ENCODE measurements at places on chromosomes 16 and 17. TPM values are rescaled to one million over a fixed set of nuclear protein-coding genes. Genes with fewer than 3 reads are reported as not detected.

The CACNB1 gene
- total RNA-seq, result 2.5 TPM

DNA sequence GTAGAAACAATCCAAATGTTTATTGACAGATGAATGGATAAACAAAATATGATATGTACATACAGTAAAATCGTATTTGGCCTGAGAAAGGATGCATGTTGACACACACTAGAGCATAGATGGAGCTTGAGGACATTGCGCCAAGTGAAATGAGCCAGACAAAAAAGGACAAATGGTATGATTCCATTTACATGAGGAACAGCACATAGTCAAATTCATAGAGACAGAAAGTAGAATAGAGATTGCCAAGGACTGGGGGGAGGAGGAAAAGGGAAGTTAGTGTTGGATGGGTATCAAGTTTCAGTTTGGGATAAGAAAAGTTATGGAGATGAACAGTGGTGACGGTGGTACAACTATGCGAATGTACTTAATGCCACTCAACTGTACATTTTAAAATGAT is 47.9 kb downstream of the COPRS start:
- no peaks in the 10 kb centered on the region for H3K36me3 ChIP-seq
- H3K27ac ChIP-seq, result no peak overlapping the region
- no peaks in the 10 kb centered on the region for H3K4me1 ChIP-seq
- peak; percentile 41 for DNase-seq
- no peaks in the 10 kb centered on the region for H3K27me3 ChIP-seq
- H3K4me3 ChIP-seq, result no peak overlapping the region

The OR4D1 gene
- total RNA-seq, result not detected

DNA sequence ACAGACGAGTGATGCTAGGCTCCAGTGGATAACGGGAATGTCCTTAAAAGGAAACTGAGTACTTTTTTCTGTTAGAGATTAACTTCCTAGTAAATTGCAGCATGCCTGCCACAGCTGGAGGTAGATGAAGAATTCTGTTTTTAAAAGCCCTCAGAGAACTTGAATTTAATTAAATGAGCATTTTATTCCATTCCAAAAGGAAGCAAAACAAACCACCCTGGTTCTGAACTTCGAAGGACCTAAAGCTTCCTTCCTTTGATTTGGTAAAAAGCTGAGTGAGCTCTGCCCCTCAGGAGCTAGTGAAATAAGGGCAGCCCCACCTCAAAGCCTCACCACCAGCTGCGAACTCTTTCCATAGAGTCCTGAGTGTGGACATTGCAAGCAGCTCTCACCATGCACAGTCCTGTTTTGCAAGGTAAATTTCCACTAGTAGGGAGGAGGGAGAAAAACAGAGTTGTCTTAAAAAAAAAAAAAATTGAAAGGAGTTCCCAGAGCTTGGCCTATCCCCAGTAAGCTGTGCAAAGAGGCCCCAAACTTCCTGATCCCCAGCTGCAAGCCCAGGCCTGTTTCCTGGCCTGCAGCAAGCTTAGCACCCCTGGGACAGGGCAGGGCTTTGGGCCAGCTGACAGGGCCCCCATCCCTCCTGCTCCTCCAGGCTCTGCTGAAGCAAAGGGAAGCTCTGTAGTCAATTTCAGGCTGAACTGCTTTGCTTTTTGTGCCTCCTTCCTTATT is 11.2 kb downstream of the CHD9NB start:
- no peak overlapping the region for H3K4me3 ChIP-seq
- DNase-seq, result peak; percentile 5
- H3K36me3 ChIP-seq, result peaks cover 3% of the 10 kb centered on the region
- H3K27ac ChIP-seq, result peak overlapping the region; percentile 17

DNA sequence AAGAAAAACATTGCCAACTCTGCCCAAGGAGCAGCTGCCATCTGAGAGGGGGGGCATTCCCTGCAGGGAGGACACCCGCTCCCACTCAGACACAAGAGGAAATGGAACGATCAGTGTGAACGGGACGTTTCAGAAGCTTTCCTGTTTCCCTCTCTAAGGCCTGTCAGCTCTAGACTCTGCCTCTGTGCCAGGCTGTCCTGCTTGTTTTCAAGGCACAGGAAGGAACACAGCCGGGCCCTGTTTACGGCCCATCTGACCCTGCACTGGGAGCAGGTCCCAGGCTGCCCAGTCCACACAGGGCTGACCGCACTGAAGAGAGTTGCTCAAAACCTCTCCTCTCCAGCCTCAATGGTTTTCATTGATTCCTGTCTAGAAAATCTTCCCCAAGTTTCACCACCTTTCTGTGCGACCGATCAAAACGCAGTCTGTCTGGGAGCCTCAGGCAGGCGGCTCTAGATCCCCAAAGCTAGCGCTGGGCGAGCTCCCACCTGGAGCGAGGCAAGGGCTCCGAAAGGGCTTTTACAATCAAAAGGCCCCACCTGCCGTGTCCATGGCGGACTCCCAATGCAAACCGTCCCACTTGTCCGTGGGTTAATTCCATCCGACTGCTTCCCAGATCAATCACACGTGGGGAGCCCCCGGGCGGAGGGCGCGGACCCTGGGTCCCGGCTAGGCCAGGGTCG is 1.5 kb downstream of the PIEZO1 start:
- peak overlapping the region; percentile 82 for H3K27ac ChIP-seq
- H3K27me3 ChIP-seq, result no peaks in the 10 kb centered on the region
- peak overlapping the region; percentile 92 for H3K4me3 ChIP-seq
- no peaks in the 10 kb centered on the region for H3K36me3 ChIP-seq
- peaks cover 47% of the 10 kb centered on the region for H3K4me1 ChIP-seq
- DNase-seq, result peak; percentile 33

Data from IMR-90 (cell line).